Mesothelial cell of epicardium (in vitro differentiated cells): ENCODE measurements at places on chromosomes 3 and 15.

DNA sequence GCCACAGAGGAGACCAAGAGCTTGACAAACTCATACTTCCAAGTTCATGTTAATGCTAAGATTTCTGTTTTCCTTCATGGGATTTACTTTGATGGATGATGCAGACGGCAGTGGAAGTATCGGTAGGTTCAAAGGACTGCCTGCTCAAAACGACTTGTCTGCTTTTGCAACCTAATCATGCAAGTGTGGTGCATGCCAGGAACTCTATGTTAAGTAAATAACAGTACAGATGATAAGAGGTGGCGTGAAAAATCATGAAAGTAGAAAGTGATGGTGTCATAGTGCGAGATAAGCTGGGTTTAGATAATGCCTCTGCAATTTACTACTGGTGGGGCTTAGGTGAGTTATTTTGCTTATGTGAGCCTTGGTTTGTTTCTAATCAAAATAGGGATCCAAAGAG, 14.7 kb upstream of the LMCD1 start:
- H3K27me3 ChIP-seq = no peaks in the 10 kb centered on the region
- peaks cover 14% of the 10 kb centered on the region for H3K36me3 ChIP-seq
- H3K27ac ChIP-seq = peak overlapping the region; percentile 28
- no peak for DNase-seq
- peaks cover 44% of the 10 kb centered on the region for H3K4me1 ChIP-seq

- no peak for DNase-seq
- no peaks in the 10 kb centered on the region for H3K27me3 ChIP-seq
- H3K27ac ChIP-seq = no peak overlapping the region
- H3K4me3 ChIP-seq = no peak overlapping the region
- peaks cover 21% of the 10 kb centered on the region for H3K36me3 ChIP-seq
Observed at GRCh38 chr3:33044676-33045075, 52.3 kb downstream of the GLB1 start.

- no peak overlapping the region for H3K4me3 ChIP-seq
- H3K27me3 ChIP-seq = no peaks in the 10 kb centered on the region
- no peak overlapping the region for H3K27ac ChIP-seq
Observed at GRCh38 chr3:167304077-167304476, 76.0 kb downstream of the ZBBX start.

DNA sequence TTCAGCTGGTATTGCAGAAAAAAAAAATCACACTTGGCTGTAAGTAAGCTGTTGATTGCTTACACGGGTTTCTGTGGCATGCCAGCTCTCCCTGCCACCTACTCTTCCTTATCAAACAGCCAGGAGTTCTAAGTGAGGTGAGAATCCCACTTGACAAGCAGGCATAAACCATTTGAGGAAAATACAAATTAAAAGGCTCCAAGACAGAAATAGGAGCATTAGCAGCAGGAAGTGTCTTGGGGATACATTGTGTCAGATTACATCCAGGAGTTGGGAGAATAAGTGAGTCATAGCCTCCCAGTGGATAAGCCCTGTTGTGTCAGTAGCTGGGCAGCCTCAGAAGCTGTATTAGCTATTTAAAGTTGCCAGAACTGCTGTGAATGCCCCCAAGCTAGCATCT, 256.0 kb downstream of the CNTN4 start:
- peaks cover 18% of the 10 kb centered on the region for H3K4me1 ChIP-seq
- DNase-seq = no peak
- no peak overlapping the region for H3K27ac ChIP-seq
- no peaks in the 10 kb centered on the region for H3K27me3 ChIP-seq

- no peak overlapping the region for H3K4me3 ChIP-seq
- no peak for DNase-seq
- no peaks in the 10 kb centered on the region for H3K36me3 ChIP-seq
- no peak overlapping the region for H3K27ac ChIP-seq
Observed at GRCh38 chr15:88090481-88091011, 166.0 kb downstream of the NTRK3 start.
